GM04503 (cell line): ENCODE measurements at places on chromosomes 6 and 20.

DNA sequence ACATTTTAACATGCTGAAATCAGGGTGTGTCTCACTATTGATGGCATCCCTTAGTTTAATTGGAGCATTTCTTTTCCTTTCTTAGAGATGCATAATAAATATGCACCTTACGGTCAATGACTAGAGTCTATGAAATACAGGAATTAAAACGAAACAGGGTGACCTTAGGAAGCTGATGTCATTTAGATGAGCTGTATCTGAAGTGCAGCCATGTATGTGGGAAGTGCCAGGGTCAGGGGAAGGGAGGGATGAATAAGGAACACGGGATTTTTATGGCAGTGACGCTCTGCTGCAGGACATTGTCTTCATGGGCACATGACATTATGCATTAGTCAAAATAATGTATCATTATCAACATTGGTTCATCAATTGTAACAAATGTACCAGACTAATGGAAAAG, 84.0 kb downstream of the AGPAT4 start:
- no peak for DNase-seq

GRCh38 chr6:78268591-78269452, 598.5 kb upstream of the IRAK1BP1 start:
- DNase-seq: no peak

DNA sequence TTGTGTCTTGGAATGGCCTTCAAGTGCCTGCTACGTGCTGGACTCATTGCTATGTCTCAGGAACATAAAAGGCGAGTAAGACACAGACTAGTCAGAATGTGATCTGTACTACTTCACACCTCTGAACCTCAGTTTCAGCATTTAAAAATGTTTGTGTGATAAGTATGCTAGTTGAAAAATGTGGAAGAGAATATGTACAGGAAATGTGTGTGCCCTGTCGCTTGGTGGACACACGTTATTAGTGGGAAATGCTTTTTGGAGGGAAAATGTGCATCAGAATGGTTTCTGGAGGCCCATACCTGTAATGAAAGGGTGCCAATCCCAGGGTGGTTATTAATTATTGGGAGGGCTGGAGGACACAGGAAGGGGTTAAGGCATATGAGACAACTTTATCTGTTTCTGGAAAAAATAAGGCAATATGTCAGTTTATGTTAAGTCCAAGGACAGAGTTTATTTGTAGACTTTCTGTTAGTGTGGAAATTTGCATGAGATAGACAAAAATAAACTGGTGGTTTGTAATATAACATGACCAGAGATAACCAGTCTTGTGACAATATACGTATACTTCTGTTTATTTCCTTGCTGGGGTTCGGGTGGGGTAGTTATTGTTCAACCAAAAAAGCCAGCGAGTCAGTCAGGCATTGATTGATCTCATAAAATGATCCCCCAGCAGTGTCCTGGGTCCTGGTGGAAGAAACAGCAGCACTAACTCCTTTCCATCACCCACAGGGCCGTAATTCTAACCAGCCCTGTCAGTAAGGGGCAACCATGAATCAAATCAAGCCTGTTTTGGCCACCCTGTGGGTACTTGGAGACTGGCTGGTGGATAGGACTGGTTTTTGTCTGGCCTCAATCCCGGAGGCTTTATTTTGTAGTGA, 117.9 kb downstream of the JARID2 start:
- DNase-seq: no peak

DNA sequence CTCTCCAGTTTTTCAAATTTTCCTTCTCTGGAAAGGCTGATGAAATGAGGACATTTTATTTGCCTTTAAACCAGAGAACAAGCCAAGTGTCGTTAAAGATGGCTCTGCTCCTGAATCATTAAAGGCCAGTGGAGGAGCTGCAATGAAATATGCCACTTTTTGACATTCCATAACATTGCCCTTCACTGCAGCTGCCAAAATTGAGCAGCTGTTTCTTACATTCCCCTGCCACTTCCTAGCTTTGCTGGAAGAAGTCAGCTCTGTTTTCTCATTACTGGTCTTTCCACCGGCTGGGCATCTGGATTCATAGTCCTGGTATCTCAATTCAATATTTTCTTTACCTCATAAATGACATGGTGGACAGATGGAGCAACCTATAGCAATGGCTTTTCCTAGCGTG, 45.5 kb upstream of the NRN1 start:
- no peak for DNase-seq

DNA sequence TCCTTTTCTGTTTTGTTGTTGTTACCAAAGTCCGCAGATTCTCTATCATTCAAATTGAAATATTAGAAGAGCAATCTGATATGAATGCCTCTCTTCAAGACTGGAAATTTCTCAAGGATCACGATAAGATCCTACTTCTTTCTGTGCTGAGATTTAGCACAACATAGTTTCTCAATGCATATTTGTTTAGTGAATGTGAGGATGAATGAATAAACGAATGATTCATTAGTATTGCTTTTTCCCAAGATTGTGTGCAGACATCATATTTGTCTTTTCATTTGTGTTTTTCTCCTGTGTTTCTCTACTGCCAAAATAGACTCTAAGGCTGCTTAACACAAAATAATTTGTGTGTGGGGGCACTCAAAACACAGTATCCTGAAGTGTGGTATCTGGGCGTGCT, 862.7 kb upstream of the MAP3K7 start:
- DNase-seq: no peak

DNA sequence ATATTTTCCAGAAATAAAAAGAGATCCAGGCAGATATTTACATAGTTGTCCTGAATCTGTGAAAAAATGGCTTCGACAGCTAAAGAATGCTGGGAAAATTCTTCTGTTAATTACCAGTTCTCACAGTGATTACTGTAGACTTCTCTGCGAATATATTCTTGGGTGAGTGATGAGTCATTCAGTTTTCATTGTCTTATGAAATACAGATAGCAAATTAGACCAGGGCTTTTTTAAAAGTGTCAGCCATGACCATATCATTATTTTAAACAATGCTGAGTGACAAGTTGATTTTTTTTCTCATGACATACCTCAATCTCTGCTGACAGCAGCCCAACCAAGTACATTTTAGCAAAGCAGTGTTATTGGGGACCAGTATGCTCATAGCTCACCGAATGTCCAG, 32.8 kb downstream of the TSPYL4 start:
- peak; percentile 36 for DNase-seq

- DNase-seq: no peak
Observed at GRCh38 chr6:154615483-154616025, 105.1 kb upstream of the CNKSR3 start.

DNA sequence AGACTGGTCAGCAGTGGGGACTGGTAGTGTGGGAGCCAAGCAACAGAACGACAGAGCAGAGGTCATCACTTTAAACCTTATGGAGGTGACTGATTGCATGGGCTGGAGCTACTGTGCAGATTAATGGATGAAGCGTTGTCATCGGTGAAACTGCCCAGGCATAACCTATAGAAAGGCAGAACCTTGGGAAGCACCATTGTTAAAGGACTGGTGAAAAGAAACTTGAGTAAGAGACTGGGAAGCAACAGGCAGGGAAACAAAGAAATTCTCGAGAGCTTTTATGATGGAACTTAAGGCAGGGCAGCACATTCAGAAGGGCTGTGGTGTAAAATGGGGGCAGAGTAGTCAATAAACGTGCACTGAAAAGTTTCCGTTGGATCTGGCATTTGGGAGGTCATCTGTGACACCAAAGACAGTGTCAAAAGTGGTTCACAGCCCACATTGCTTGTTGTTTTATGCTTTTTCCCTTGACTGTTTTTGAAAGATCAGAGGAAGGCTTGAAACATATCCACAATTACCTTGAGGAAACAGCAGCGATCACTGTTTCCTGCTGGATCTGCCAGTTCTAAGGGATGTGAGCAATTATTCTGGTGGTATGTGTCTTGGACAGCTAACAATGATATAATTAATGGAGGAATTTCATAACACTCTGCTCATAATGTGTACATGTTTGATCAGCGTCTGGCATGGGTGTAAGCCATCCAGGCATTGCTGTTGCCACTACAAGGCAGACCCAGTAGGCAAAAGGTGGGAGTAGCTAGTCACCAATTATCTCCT, 62.7 kb downstream of the LRRC1 start:
- no peak for DNase-seq

- DNase-seq: no peak
Observed at GRCh38 chr20:1163653-1164052, 21.1 kb downstream of the TMEM74B start.

GRCh38 chr20:25283221-25283951, 35.5 kb downstream of the PYGB start:
- no peak for DNase-seq

- no peak for DNase-seq
Observed at GRCh38 chr6:155248008-155249001, 15.5 kb upstream of the CLDN20 start.

- DNase-seq: no peak
Observed at GRCh38 chr6:56913285-56914074, 41.4 kb upstream of the BEND6 start.

GRCh38 chr6:99031957-99032356, 84.2 kb upstream of the FBXL4 start:
- DNase-seq: no peak

DNA sequence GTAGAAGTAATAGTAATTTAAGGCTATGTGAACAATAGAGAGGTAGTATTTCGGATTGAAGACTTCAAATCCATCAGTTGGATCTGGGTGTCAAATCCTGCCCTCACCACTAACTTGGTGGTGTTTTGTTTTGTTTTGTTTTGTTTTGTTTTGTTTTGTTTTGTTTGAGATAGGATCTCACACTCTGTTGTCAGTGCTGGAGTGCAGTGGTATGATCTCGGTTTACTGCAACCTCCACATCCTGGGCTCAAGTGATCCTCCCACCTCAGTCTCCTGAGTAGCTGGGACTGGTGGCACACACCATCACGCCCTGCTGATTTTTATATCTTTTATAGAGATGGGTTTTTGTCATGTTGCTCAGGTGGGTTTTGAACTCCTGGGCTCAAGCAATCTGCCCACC, 129.4 kb upstream of the ZNF217 start:
- DNase-seq: no peak
